Activated T-cell treated with anti-CD3 and anti-CD28 coated beads for 4 hours (primary cell): ENCODE measurements at places on chromosomes 1 and 21.

DNA sequence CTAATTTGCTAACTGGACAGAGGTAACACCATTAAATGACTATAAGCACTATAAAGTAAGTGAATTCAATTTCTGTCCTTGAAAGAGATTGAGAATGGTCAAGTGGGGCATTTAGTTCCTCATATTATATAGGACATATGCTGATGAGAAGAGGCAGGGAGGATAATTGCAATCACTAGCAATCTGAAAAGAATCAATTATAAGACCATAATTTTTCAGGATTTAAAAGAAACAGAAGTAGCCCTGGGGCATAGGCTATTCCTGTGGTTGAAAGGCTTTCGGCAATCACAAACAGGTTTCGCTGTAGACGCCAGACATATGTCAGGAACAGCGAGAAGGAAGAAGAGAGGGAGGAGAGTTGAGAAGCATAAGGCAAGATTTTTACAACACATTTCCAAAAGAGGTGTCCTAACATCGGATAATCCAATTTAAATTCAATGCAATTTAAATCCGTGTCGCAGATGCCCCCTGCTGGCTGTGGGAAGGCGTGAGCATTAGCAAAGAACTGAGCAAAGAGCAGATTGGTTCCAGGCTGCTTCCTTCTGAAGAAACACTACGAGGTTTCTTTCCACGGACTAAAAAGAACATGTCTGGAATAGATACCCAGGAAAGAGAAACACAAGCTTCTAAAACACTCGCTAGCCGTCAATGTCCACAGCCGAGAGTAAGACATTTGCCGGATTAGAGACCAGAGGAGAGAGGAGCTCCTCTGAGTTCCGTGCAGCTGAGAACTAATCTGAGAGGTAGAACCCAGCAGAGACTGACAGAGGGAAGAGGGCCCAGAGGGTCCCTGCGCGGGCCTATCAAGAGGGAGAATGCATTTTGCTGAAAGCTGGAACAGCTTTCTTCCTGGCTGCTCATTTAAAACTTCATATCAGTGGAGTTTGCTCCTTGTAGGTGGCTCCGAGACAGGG is 27.9 kb downstream of the RGS5 start:
- peak; percentile 1 for DNase-seq

- no peak for DNase-seq
Observed at GRCh38 chr1:106975944-106976343, 80.5 kb upstream of the PRMT6 start.

- no peak for DNase-seq
Observed at GRCh38 chr1:159509440-159510228, 26.2 kb downstream of the OR10J5 start.

GRCh38 chr1:214476229-214476985 is 75.0 kb downstream of the PTPN14 start:
- DNase-seq = no peak

GRCh38 chr1:37667023-37667671 is 25.2 kb upstream of the CDCA8 start:
- no peak for DNase-seq

GRCh38 chr1:203320591-203321272 is 15.4 kb downstream of the BTG2 start:
- DNase-seq = no peak

GRCh38 chr1:36328713-36329112 is 5.3 kb upstream of the EVA1B start:
- DNase-seq = no peak

DNA sequence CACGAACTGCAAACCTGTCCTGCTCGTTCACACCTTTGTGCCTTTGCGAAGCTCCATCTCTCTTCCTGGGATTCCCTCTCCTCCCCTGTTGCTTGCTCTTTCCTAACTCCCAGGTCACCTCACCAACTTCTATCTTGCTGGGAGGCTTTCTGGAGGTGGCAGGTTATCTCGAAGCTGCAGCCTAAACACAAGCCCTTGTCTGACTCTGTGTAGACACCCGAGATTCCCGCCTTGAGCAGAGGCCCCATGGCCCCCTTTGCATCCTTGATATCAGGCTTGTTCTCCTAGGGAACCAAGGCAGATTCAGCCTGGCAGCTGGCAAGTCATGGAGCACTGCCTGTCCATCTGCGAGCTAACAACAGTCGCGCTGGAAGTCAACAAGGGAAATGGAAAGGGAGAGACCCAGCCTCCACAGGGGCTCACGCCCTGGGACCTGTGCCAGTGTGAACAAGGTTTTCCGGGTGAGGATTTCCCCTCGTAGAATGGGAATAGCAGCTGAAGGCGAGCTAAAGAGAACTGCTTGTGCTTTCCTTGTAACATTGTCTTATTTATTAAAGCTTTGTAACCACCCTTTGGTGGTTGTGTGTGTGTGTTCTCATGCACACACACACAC is 109.5 kb upstream of the JUN start:
- no peak for DNase-seq

- no peak for DNase-seq
Observed at GRCh38 chr1:166174108-166174507, 7.3 kb upstream of the FAM78B start.

DNA sequence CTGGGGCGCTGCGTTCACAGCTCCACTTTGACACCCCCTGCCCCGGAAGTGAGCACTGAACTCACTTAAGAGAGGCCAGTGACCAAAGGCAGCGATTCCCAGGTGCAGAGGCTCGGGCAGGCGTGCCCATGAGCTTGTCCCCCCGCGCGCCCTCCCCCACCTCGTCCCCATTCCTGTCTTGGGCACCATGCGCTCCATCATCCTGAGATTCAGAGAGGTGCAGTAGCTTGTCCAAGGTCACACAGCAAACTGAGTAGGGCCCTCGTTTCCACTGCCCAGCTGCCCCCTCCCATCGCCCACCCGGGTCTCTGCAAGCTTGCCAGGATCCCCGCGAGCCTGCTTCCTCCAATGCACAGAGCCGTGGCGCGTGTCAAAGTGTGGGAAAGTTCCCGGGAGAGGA is 68.0 kb downstream of the SYT2 start:
- DNase-seq = no peak

- peak; percentile 4 for DNase-seq
Observed at GRCh38 chr1:59046730-59047157, 250.2 kb upstream of the FGGY start.

- DNase-seq = no peak
Observed at GRCh38 chr1:6805004-6805416, 19.8 kb downstream of the CAMTA1 start.

GRCh38 chr1:20409012-20409411 is 77.0 kb downstream of the CAMK2N1 start:
- no peak for DNase-seq

- DNase-seq = no peak
Observed at GRCh38 chr1:7553042-7553690, 217.9 kb upstream of the VAMP3 start.

DNA sequence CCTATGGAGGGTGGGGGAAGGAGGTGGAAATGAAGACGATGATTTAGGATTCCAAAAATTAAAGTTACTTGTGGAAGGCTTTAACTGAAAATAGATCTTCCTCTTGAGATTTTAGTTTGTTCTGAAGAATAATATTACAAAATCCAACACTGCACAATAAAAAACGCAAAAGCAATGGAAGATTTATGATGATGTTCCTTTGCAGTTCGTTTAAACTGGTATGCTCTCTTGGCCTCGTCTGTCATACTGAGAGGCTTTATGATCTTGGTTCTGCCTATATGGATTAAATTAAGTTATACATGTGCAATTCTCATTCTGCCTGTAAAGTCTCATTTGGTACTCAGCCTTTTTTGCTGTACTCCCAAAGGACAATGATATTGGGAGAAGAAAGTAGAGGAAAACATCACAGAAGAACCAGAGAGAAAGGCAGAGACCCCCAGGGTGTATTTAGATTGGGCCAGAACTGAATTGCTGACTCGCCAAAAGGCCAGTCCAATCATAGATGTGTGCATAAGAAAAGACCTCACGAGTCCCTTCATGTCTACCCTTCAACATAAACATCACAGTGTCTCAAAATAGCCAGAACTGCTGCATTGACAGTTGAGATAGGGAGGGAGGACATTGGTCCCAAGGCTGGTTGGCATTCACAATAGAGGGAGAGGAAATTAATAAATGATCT is 188.6 kb downstream of the GREM2 start:
- no peak for DNase-seq

GRCh38 chr1:34415140-34415539 is 238.4 kb downstream of the C1orf94 start:
- DNase-seq = no peak

GRCh38 chr1:181674617-181675016 is 191.3 kb downstream of the CACNA1E start:
- no peak for DNase-seq

- DNase-seq = no peak
Observed at GRCh38 chr21:44049606-44050005, 37.5 kb downstream of the TRAPPC10 start.

DNA sequence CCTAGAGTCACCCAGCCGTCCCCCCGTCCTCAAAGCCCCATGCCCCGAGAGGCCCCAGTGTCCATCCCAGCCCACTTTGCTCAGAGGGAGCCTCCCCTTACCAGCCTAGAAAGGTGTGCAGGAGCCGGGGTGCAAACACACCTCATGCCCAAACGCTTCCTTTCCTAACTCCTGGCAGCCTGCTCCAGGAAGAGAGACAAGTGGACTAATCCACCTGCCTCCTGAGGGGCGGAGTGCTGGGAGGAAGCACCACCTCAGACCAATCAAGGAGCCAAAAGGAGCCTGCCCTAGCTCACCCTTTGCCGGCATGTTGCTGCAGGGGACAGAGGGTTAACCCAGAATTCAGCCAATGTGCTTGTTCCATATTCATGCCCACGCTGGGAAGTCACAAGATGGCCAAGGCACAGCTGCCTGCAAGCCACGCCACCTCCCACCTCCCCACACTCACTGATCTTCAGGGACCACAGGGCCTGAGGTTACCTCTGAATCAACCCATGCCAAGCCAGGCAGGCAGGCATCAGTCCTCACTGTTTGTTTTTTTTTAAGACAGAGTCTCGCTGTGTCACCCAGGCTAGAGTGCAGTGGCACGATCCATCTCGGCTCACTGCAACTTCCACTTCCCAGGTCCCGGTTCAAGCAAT is 27.8 kb downstream of the PLEKHA6 start:
- no peak for DNase-seq

DNA sequence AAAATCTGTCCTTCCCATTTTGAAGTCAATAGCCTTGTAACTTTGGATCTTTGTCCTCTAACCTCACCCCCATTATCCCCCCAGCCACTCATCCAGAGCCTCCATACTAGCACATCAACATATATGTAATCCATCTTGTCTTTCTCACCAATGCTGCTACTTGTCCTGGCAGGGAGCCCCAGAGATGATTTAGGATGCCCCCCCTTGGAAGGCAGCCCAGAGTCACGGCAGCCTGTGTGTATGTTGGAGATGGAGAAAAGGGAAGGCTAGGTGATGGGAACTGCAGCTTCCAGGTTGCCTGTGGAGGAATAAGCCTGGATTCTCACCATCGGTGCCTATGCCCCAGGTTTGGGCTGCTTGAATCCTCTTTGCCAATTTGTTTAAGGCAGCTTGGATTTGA is 51.7 kb upstream of the SCMH1 start:
- DNase-seq = no peak

GRCh38 chr1:8523666-8524206 is 205.8 kb downstream of the SLC45A1 start:
- DNase-seq = no peak

DNA sequence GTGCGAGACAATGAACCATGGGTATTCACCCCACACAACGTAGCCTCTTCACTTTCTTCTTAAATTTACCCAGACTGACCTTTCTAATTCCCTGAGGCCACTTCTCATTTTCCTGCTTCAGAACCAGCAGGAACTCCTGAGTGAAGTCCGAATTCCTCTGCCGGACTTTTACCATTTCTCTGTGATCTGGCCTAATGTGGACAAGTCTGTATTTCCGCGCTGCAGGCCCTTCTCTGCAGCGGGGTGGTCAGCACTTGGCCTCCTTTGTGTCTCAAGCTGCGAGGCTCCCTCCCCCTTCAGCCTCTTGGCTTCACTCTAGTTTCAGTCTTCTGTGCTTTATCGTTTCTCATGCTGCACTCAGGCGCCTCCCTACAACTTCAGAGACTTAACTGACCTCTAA is 9.4 kb upstream of the CTBS start:
- no peak for DNase-seq

- no peak for DNase-seq
Observed at GRCh38 chr1:22826604-22827580, 116.3 kb downstream of the EPHB2 start.

GRCh38 chr1:198132060-198132781 is 24.6 kb upstream of the NEK7 start:
- DNase-seq = no peak

- DNase-seq = no peak
Observed at GRCh38 chr21:44419679-44420078, 35.6 kb upstream of the LRRC3 start.

DNA sequence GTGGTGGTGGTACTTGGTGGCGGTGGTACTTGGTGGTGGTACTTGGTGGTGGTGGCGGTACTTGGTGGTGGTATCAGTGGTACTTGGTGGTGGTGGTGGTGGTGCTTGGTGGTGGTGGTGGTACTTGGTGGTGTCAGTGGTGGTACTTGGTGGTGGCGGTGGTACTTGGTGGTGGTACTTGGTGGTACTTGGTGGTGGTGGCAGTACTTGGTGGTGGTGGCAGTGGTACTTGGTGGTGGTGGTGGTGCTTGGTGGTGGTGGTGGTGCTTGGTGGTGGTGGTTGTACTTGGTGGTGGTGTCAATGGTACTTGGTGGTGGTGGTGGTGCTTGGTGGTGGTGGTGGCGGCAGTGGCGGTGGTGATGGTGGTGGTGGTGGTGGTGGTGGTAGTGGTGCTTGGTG is 20.2 kb downstream of the COQ8A start:
- DNase-seq = no peak

DNA sequence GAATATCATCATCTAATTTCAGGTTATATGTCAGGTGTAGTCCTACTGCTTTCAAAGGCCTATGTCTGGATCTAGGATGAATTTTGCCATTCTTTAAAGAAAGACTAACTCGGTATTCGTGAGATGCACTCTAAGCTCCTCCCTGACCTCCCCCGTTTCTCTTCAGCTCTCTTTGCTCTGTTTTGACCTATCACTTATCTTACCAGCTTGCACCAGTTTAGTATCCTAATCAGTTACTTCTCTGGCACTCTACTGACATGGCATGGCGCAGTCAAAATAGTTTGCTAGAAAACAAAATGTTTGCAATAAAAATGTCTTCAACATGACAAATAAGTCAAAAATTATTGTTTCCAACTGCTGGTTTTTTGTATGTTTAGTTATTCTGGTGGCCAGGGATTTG is 8.4 kb upstream of the SLC16A1 start:
- no peak for DNase-seq

- DNase-seq = no peak
Observed at GRCh38 chr1:195954848-195955247, 653.4 kb downstream of the KCNT2 start.

GRCh38 chr1:115641762-115642167 is at the start of gene VANGL1:
VANGL1 (plus strand) TSS chr1:115641970; CDS start chr1:115651414, 9,444 bp downstream.
- no peak for DNase-seq
